ENCODE measurements at places on chromosomes 16 and 17. TPM values are rescaled to one million over a fixed set of nuclear protein-coding genes. Genes with fewer than 3 reads are reported as not detected.

DNA sequence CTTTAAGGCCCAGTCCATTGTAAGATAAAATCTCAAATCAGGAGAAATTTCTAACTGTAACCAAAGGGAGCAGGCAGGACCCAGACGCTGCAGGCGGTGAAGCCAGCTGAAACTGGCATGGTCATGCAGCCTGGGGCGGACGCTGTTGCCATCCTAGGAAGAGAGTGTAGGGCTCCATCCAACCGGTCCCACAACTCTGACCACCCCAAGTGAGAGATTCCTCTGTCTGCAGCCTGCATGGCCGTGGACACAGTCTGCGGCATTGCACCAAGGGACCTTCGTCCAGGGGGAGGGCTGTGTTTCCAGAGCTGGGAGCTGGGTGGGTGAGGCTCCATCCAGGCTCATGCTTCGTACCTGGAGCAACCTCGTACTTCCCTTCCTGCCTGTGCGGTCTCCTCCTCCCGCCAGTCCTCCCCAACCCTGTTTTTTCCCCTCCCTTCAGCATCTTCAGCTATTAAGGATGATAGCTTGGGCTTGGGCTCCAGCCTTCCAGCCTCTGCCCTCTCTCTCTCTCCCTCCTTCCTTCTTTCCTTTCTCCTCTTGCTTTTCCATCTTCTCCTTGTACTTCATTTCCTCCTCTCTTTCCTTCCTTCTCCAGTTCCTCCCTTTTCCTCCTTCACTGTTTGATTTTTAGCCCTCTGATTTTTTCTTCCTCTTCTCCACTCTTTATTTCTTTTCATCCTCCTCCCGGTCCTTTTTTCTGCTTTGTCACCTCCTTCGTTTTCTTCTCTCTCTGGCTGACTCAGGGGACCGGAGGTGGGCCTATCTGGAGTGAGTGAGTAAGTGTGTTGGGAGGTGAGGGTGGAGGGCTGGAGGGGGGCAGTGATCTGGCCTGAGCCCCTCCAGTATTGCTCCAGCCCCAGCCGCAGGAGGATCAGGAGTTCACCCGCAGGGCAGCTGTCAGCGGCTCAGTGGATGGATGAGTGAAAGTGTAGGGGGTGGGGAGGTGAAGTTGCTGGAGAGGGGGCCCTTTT is 17.0 kb upstream of the LHX1 start:
- no peak for DNase-seq

- no peak for DNase-seq
Observed at GRCh38 chr17:58091024-58091567, 7.9 kb downstream of the DYNLL2 start.

DNA sequence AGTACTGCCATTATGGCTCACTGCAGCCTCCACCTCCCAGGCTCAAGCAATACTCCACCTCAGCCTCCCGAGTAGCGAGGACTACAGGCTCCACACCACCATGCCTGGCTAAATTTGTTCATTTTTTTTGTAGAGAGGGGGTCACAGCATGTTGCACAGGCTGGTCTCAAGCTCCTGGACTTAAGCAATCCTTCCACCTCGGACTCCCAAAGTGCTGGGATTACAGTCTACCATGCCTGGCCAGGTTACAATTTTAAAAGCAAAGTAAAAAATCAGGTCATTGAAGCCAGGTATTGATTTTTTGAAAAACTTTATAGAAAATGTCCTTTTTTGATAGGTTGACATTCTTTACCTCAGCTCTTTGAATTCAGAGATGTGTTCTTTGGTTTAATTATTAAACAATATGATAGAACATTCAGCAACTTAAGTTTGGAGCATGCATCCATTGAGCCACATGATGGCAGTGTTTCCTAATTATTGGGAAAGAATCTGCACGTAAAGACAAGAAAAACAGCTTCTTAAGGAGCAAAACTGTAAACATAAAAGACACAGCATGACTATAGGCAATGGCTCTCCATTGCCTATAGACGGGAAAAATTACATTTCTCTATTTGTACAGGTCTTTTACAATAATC is 1.7 kb upstream of the SLC16A11 start:
- DNase-seq, result no peak

- no peak for DNase-seq
Observed at GRCh38 chr17:54956791-54957190, 11.7 kb downstream of the COX11 start.

- DNase-seq, result no peak
Observed at GRCh38 chr16:35186045-35186759, 1726.8 kb downstream of the TP53TG3F start.

- DNase-seq, result no peak
Observed at GRCh38 chr16:69520800-69521602, 44.8 kb upstream of the NFAT5 start.

DNA sequence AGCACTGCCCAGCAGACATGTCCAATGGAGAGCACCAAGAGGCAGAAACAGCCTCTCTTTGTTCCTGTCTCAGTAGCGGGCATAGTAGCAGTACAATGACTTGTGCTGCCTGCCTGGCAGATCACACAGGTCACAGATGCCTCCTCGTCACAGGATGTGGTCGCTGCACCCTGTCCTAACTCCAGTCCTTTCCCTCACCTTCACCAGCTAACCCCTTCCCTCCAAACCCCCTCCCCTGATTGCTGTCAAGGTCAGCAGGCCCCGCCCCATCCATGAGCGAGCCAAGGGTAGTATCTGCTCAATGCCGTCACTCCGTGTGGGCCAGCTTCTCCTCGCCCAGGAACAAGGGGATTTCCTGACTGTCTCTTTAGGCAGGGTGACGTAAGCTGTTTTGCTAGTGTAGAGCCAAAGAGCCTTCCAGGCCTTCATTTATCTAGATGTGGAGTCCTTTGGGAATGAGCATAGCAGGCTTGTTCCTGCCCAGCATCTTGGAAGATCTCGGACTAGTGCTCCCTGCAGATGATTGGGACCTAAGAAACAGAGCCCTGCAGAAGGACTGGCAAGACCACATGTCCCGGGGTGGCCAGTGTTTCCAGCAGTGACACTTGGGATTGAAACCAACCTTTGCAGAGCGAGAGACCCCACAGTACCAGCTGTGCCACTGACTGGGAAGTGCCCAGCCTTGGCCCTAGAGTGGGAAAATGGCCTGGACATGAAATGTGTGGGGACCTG is 75.9 kb upstream of the TNRC6C start:
- DNase-seq, result peak; percentile 86

GRCh38 chr16:89034573-89034961 is 57.6 kb upstream of the CBFA2T3 start:
- no peak for DNase-seq

Gene TSNAXIP1
- total RNA-seq, result 5.4 TPM

Gene AGRP
- total RNA-seq, result not detected

Gene GRIN2C
- not detected for total RNA-seq

All from ascending aorta (tissue), 2 donors.